Central memory CD8-positive, alpha-beta T cell (primary cell): ENCODE measurements at places on chromosomes 11 and 22.

GRCh38 chr11:128125723-128126122 lies 461.6 kb downstream of the ETS1 start:
- DNase-seq: no peak

- no peak for DNase-seq
These were observed 31.1 kb downstream of the MRGPRX4 start for GRCh38 chr11:18203723-18204122.

DNA sequence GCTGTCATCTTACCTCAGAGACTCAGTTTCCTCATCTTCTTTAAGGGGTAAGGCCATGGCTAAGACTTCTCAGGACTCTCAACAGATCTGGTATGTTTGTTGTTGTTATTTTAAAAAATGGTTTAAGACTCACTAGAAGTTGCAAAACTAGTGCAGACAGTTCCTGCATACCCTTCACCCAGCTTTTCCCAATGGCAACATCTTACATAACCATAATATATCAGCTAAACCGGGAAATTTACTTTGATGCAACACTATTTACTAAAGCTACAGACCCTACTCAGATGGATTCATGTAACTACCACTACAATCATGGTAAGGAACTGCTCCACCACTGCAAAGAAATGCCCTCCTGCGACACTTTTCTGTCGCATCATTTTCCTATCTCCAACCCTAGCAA lies 20.4 kb downstream of the LGR4 start:
- no peak for DNase-seq

GRCh38 chr11:114366331-114367243 lies 33.7 kb downstream of the C11orf71 start:
- no peak for DNase-seq

GRCh38 chr11:101049123-101049522 lies 80.5 kb downstream of the PGR start:
- DNase-seq: no peak

GRCh38 chr11:47186076-47186699 lies at the start of gene PACSIN3:
PACSIN3 (minus strand) TSS chr11:47186434; CDS start chr11:47182727, 3,707 bp downstream.
- no peak for DNase-seq

DNA sequence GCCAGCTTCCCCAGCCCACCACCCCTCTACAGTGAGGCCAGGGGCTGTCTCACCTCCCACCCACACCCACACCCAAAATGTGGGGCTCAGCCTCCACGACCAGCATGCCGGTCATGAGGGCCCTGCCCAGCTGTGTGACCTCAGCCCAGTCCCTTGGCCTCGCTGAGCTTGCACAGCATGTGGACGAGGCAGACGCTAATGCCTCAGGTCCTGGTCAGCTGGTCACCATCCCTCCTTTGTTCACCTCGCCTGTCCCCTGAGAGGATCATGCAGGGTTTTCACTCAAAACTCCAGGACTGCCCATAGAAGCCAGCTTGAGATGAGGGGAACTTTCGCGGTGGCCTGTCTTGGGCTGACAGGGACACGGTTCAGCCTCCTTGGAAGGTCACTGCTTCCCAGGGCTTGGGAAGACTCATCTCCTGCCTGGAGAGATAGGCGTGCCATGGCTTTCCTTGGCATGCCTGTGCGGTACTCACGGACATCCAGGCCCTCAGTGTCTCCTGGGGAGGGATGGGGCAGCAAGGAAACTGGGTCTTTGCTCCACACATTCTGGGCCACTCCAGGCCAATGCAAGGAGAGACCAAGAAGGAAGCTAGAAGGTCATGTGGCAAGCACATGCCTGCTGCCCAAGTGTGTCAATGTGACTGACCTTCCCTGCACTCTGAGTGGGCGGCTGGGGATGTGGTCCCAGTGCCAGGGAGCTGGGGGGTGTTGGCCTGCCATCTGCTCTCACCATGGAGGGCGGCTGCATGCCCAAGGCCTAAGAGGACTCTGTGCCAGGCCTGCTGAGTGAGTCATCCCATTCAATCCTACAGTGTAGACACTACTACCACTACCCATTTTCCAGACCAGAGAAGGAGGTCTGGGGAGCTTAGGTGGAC lies 3.2 kb upstream of the RTN4R start:
- no peak for DNase-seq

DNA sequence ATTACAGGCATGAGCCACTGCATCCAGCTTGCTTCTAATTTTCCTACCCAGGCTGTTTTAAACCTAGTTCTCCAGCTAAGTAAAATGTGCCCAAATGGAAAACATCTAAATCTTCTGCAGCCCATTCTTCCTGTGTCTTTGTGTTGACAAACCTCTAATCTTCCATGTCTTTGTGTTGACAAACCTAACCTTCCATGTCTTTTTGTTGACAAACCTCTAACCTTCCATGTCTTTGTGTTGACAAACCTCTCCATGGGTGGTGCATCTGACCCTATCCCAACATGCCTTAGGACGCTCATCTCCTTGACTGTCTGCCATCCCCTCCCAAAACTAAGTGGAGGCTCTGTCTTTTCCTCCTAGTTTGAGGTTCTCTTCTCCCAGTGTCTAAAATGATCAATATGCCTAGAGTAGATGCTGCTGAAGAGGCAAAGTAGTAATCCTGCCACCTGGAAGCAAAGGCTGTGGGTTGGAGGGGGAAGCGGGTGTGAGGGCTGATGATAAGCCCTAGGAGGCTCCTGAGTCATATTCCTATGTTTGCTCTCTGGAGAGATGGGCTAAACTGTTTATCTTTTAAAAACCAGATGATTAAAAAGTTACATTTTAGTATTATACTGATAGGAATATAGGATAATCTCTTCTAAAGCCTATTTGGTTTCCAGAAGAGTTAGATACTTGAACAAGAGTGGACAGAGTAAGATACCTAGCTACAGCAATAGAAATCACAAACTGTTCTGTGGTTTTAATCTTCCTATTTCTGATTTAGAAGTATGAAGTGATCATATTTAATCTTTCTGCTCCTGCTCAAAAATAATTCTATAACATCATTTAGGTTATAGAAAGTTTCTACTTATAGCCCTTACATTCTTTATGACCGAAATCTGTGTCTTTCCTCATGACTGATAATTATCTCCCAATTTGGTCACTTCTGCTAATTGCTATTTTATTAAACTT lies 7.9 kb downstream of the FEN1 start:
- DNase-seq: no peak

DNA sequence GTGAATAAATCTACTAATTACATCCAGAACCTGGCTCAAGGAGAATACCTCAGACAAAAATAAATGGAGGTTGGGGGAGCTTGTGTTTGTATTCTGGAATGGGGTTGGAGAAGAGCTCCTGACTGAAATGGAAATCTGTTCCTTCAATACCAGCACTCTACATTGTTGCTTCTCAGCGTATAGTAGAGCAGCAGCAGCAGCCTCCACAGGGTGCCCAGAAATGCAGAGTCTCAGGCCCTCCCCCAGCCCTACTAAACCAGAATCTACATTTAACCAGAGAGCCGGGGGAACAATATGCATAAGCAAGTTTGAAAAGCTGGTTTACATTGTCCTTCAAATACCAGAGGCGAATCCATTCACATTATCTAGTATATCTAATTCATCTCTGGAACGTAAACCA lies 474.8 kb downstream of the NTM start:
- no peak for DNase-seq

DNA sequence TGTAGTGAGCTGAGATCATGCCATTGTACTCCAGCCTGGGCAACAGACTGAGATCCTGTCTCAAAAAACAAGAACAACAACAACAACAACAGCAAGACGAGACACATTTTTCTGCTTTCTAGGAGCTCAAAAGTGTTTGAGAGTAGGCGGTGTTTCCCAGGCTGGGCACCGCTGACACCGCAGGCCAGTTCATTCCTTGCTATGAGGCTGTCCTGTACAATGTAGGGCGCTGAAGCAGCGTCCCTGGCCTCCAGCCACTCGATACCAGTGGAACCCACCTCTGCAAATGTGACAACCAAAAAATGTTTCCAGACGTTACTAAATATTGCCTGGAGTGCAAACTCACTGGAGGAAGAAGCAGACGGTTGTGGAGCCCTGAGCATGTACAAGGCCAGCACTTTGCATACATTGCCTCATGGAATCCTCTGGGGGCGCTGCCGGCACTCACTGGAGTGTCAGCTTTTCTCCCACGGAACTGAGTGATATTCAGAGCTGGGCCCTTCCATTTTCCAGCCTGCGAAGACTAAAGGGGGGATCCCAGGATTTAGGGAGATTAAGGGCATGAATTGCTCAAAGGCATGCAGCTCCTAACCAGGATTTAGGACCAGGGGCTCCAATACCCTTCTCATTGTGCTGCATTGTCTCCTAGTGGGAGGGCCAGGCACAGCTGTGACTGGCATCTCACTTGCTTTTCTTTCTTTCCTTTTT lies 5.8 kb upstream of the MIEF1 start:
- no peak for DNase-seq

- DNase-seq: no peak
These were observed 201.5 kb downstream of the SOX6 start for GRCh38 chr11:16154715-16155396.

DNA sequence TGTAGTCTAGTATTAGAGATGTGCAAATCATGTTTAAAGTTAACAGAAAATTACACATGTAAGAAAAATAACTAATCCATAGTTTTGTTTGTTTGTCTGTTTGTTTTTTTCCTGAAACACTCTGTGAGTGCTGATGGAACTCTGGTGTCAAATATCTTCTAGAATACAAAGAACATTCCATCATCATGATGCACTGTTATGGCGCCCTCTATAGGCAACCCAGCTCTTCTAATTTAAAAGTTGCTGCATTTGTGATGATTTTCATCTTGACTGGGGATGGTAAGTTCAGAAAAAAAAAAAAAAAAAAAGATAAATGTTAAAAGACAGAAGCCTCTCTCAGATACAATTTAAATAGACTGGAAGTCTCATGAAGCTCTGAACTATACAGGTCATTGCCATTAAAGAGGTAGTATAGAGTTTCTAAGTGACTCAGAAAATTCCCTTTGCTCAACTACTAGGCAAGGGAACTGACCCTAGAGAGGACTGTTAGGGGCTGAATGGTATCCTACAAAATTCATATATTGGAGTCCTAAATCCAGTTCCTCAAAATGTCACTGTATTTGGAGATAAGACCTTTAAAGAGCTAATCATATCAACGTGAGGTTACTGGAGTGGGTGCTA lies 597.2 kb upstream of the ANO3 start:
- no peak for DNase-seq

- no peak for DNase-seq
These were observed 58.4 kb downstream of the THAP12 start for GRCh38 chr11:76322540-76322939.

- no peak for DNase-seq
These were observed 37.2 kb downstream of the RCOR2 start for GRCh38 chr11:63879598-63880402.

GRCh38 chr11:79150966-79151365 lies 289.9 kb downstream of the TENM4 start:
- no peak for DNase-seq
